Activated CD4-positive, CD25-positive, alpha-beta regulatory T cell treated with anti-CD3 and anti-CD28 coated beads, Interleukin-2, amount 50 U/mL, for 16 hours (primary cell): ENCODE measurements at places on chromosomes 5 and 9.

GRCh38 chr9:114061292-114061691, 16.8 kb downstream of the AMBP start:
- no peak for DNase-seq

DNA sequence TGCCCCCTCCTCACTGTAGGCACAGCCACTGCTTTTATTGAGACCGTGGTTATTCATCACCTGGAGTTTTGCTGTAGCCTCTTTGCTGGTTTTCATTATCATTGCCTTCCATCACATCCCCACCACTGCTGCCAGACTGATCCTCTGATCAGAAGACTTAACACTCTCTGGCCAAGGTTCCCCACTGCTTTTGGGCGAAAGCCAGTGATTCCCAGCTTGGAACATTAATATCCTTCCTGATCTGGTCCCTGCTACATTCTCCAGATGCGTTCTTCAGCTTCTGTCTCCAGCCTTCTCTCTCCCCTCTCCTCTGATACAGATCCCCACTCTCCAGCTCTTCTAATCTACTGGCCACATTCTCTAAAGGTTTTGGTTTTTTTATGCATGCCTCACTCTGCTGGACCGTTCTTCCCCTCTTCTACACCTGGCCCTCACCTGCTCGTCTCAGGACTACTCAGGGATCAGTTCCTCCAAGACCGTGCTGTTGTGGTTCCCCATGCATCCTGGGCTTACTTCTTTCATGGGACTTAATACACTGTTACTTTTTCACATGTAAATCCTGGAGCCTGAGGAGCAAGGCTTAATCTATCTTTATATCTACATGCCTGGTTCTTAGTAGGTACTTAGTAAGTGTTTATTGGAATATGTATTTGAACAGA, 115.0 kb downstream of the PRKACG start:
- no peak for DNase-seq

DNA sequence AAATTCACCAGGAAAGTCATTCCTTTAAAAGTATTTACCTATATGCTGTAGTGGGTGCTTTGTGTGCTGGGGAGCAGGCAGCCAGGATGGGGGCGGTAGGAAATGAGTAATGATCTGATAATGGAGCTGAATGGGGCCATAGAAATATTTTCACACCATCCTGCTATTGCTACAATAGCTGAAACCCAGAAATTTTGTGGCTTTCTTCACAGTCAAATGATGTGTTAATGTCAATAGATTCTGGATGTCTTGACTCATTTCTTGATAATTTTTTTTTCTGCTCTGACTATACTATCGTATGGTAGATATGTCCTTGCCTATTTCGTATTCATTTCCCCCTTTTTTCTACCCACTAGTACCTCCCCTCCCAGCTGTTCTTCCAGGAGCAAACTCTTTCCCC, 59.5 kb downstream of the RORB start:
- no peak for DNase-seq

DNA sequence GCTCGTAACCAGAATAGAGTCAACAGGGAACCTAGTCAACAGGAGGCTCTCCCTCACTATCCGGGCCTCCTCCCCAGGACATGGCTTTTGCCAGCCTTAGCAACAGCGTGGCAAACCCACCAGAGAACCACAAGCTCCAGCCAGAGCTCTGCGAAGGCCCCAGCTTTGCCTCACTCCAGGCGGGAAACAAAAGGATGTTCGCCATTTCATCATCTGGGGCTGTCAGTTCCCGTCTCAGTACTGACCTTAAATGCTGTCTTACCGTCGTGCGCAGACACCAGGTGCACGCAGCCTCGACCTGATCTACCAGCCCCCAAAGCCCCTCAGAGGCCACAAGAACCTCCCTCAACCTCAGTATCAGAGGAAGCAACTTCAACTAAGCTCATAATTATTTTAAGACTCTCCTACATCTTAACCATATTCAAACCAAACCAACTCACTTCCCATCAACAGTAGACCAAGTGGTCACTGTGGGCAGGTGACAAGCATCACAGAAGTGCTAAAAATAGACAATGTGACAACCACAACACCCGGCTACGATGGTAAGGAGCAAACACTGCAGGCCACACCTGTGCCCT, 71.4 kb downstream of the SEMA4D start:
- no peak for DNase-seq

DNA sequence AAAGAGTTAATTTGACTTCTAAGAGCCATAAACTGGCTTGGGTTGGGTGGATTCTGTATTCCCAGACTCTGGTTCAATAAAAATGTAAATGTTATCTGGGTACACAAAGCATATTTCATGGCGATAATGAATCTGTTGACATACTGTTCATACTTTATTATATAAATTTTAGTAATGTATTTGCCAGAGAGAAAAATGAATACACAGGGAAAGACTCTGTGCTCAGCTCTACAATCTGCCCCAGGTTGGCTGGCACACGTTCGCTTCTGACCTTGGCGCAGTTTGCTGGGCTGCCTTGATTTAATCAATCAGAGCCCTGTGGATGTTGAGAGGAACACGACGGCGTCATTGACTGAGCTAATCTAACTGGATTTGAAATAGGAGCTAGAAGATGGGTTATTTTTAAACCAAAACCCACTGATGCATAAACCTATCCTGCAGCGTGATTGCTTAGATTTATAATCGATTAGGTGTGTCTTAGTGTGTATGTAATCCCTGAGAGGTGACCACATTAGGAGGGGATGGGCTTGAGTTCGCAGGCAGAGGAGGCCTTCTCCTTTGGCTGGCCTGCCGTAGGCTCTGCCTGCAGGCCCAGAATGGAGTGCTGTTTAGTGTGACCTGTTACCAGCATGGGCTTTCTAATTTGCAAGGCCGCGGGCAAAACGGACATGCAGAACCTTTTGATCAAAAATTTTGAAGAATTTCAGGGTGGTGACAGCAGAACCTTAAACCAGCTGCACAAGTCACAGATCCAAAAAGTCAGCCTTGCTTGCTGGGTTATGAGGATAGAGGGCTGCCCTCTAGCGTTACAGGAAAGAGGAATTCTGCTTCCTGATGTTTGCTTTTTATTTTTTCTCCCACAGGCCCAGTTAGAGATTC, 3.9 kb upstream of the ADCY2 start:
- no peak for DNase-seq

DNA sequence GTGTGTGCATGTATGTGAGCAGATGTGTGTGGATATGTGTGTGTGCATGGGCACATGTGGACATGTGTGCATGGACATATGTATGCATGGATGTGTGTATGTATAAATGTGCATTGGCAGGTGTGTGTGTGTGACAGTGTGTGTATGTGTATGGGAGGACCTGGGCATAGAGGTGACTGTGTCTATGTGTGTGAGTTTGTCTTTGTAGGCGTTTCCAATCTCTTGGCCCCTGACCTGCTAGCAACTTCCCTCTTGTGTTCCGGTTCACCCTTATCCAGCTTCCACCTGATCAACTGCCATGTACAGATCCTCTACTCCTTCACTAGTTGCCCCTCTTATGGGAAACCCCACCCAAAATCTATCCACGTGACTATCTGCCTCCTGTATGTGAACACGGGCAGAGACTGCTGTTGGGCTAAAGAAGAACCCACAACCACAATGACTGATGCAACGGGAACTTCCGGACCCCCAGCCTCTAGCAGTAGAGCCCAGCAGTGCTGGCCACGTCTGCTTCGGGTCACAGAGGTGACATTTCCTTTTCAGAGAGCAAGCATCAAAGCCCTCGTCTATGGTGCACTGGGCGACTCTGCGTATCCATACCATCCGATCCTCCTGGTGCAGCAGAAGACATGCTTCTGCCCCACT, 24.9 kb upstream of the GADD45G start:
- DNase-seq, result no peak

- DNase-seq, result no peak
Measured at GRCh38 chr5:60287174-60287771, 393.7 kb upstream of the PDE4D start.

GRCh38 chr5:143251946-143252345, 151.5 kb downstream of the NR3C1 start:
- DNase-seq, result no peak

DNA sequence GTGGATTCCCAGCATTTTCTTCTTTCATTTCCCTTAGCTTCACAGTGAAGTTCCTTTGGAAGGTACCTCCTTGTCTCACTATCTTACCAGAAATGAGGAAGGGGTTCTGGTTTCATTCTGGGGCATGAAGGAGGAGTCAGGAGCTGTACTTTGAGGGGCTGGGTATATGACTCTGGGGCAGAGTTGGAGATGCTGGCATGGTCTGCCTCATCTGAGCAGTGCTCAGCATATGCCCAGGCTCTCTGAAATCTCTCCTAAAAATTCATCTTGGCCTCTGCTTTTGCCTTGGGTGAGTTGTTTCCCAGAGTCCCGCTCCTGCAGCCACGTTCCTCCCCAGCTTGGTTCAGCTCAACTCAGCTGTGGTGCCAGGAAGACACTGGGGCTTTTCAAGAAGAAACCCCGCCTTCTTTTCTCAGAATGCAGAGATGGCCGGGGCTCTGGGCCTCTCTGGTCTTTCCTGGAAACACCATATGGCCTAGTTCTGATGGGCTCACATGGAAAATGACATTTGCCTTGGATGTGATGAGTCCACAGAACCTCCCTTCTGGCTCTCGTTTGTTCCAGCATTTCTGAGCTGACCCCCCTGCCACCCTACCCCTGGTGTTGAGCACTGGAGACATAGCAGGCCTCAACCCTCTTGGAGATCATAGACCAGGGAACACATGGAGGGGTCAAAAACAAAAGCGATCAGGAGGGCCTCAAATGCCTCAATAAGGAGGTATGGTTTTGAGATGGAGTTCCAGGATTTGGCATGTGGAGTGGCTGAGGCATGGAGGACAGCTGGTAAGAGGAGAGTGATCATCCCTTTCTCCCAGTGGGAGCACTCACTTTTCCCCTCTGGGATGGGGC, 12.0 kb upstream of the TGFBR1 start:
- DNase-seq, result no peak

GRCh38 chr9:130921300-130921988, 17.6 kb downstream of the FIBCD1 start:
- no peak for DNase-seq

GRCh38 chr5:55530669-55531068, 4.1 kb downstream of the PLPP1 start:
- no peak for DNase-seq

DNA sequence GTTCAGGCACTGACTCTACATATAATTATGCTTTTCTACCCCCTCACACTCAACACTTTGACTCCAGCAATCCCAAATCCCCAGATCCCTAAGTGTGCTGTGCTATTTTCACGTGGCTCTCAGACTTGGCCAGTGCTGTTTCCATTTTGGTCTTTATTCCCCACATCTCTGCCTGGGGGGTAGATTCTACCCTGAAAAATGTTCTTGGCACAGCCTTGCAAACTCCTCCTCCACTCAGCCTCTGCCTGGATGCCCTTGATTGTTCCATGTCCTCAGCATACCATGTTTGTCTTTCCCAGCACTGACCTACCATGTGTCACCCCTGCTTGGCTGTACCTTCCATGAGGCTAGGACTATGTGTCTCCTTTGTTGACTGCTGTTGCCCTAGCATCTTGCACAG, 43.0 kb downstream of the FXN start:
- DNase-seq, result no peak

- DNase-seq, result no peak
Measured at GRCh38 chr9:37876376-37876775, 27.6 kb downstream of the SLC25A51 start.

DNA sequence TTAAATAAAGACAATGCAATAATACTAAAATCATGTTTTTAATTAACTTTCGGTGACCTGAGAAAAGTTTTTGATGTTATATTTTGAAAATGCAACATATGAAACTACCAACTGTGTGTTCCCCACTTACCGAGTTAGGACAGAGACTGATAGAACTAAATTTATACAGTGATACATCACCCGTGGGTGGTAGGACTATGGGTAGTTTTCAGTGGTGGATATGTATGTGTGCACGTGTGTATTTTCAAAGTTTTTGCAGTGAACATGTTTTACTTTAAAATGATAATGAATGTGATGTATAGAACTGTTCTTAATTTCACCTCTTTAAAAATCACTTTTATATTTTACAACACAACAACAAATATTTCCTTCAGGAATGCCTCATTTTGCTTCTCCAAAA, 25.0 kb upstream of the ACO1 start:
- no peak for DNase-seq

DNA sequence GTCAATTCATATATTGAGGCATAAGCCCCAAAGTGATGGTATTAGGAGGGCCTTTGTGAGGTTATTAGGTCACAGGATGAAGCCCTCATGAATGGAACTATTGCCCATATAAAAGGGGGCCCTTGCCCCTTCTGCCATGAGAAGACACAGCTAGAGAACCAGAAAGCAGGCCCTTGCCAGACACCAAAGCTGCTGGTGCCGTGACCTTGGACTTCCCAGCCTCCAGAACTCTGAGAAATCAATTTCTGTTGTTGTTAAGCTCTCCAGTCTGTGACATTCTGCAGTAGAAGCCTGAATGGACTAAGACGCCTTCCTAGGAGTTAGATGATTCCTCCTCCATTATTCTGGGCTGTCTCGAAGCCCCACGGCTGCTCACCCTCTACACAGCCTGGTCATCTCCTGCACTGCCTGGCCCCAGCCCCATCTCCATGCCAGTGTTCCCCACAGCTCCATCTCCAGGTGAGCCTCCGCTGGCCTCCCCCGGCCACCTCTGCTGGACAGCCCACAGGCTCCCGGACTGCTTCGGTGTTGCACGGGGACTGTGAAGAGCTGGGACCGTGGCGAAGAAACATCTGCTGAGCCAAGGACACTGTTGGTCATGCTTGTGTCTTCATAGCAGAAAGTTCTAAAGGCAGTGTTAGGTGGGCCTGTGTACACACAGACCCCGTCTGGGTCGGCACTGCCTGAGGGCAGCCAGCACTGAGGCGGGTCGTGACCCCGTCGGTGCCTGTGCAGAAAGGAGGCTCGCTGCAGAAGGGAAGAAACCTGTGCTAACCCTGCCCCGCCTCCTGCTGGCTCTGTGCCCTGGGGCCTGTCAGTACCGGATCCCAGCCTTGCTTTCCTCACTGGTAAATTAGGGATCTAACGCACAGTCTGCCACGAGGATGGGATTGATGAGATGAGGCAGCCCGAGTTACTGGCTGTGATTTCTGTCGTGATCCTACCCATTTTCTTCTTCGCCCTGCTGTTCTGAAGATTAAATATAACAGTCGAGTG, 55.1 kb upstream of the CNOT6 start:
- DNase-seq, result no peak

- DNase-seq, result no peak
Measured at GRCh38 chr5:32147959-32148358, 26.2 kb downstream of the GOLPH3 start.

DNA sequence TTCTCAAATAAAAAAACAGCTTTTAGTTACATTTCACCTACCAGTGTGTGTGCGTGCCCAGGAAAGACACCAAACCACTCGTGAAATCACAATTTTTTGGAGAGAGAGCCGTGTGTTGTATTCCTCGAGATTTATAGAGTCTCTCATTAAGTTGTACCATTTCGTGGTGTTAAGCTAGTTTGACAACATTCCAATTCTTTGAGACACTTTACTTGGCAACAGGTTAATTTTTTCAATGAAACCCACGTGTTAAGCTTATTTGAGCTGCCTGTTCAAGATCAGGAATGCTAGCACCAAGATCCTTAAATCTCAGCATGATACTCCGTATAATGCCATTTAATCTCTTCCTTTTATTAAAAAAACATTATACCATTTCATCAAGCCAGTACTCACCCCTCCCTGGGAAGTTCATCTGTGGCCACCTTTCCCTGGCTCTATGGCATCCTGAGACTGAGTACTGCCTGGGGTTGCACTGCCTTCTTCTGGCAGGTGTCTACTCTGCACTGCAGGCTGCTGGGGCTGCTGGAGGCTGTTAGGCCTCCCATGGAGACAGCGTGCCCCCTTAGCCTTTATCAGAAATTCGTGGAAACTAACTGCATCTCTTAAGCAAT, 143.7 kb downstream of the ARHGAP26 start:
- no peak for DNase-seq

- no peak for DNase-seq
Measured at GRCh38 chr5:68217047-68217355, 1.4 kb downstream of the PIK3R1 start.

- DNase-seq, result no peak
Measured at GRCh38 chr5:164234321-164234720, 728.9 kb downstream of the MAT2B start.
